ENCODE measurements at places on chromosomes 12 and 14.

DNA sequence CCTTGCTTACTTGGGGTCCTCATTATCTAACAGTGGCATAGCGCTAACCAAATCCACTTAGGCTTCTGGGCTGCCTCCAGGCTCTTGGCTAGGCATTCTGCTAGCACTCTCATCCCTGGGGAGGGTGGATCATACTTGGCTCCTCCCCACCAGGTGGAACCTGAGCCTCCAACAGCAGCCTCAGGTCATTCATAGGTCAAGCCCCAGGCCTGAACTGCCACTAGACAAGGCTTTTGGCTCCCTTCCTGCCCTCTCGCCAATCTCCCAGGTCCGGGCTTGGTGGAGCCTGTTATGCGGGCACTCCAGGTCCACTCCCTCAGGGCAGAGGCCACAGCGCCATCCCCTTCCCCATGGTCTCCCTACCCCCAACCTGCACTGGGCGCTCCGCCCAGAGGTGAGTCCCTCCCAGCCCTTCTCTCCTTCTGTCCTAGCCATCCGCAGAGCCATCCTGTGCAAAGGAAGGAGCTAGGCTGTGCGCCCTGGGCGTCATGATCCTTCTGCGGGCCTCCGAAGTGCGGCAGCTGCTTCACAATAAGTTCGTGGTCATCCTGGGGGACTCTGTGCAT lies 154.9 kb upstream of the AMIGO2 start:
- no peak for ATAC-seq

DNA sequence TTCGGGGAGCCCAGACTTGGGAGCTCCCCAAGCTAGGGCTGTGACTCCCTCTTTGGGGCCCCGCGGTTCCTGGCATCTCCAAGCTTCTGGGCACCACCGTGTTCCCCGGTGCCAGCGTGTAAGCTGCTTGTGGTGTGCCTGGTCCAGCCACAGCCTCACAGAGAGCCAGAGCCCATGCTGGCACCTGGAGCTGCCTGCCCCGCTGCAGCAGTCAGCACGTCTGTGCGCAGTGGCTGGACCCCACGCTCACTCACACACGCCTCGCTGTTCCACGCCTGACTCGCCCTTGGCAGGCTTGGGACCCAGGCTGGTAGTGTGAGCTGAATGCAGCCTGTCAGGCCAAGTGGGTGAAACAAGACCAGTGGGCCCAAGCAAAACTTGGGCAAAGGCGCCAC lies 34.5 kb downstream of the APAF1 start:
- ATAC-seq, result no peak

GRCh38 chr12:3727877-3728632 lies 24.9 kb downstream of the CRACR2A start:
- ATAC-seq, result peak; percentile 88

DNA sequence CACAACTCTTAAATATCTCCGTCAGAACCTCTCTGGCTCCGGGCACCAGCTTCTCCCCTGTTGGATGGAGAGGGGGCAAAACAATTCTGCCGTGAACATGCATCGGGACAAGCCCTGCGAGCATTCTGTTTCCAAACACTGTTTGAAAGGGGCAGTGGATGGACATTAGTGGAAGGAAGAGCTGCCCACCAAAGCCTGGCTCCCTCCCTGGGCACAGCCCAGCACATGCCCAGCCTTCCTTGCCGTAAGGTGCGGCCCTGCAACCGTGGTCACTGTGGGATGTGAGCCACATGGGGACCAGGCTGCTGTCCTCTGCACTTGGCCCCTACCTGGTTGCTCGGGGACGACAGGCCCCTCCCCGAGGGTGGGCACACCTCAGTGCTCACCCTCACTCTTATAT lies 54.0 kb downstream of the TRAFD1 start:
- ATAC-seq, result no peak

GRCh38 chr14:24840204-24840893 lies 206.4 kb upstream of the GZMB start:
- ATAC-seq, result no peak

DNA sequence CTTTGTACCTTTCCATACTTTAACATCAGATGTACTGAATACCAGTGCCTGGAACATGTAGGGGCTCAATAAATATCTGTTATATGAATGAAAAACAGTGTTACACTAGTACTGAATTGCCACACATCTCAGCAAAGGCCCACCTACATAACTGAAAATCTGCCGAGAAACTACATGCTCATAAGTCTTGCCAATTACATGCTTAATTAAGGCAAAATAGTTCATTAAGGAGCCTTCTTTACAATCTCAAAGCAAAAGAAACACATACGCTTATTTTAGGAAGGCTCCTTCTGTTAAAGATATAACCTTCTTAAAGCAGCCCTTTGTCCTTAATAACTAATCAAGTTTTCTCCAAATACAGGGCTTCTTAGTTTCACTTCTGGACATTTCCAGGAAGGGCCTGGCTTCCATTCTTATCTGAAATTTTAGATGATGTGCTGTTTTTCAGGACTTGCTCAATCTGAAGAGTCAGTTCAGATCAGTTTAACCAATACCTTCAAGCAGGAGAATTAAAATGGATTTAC lies 11.5 kb downstream of the LIMA1 start:
- ATAC-seq, result no peak

GRCh38 chr12:89756585-89757398 lies 48.2 kb upstream of the ATP2B1 start:
- peak; percentile 94 for ATAC-seq

- ATAC-seq, result peak; percentile 49
Measured at GRCh38 chr12:68037616-68038255, 48.5 kb downstream of the IFNG-AS1 start.

- no peak for ATAC-seq
Measured at GRCh38 chr12:62116986-62117385, 143.2 kb upstream of the USP15 start.

GRCh38 chr12:87953256-87953860 lies 75.8 kb downstream of the C12orf50 start:
- no peak for ATAC-seq

DNA sequence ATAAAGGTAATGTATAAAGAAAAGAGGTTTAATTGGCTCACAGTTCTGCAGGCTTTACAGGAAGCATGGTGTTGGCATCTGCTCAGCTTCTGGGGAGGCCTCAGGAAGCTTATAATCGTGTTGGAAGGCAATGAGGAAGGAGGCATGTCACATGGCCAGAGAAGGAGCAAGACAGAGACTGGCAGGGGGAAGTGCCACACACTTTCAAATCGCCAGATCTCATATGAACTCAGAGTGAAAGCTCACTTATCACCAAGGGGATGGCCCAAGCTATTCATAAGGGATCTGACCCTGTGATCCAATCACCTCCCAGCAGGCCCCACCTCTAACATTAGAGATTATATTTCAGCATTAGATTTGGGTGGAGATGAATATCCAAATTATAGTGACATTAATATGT lies 26.3 kb downstream of the LDHB start:
- ATAC-seq, result no peak

DNA sequence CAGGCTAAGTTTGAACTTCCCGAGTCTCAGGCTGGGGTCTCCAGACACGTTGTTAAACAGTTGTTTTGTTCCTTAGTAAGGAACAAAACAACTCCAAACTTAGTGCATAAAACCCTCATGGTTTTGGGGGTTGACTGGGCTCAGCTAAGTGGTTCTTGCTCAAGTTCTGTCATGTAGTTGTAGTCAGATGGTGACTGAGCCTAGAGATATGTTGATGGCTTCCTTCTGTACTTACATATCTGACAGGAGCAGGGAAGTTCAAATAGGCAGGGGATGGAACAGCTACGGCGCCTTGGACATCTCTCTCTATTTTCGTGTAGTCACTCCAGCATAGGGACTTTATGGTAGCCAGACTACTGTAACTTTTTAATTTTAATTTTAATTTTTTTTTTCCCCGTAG lies 45.7 kb downstream of the SPATS2 start:
- no peak for ATAC-seq

GRCh38 chr12:68233498-68233897 lies 7.9 kb upstream of the IL26 start:
- ATAC-seq, result no peak

Measured in activated T-helper 17 cell treated with anti-CD3 and anti-CD28 coated beads, Interleukin-2, amount 50 U/mL, for 72 hours (primary cell).